ENCODE measurements at places on chromosomes 5 and 9.
A peak's percentile ranks its signal among the peaks of the same experiment; 100 is the strongest.

DNA sequence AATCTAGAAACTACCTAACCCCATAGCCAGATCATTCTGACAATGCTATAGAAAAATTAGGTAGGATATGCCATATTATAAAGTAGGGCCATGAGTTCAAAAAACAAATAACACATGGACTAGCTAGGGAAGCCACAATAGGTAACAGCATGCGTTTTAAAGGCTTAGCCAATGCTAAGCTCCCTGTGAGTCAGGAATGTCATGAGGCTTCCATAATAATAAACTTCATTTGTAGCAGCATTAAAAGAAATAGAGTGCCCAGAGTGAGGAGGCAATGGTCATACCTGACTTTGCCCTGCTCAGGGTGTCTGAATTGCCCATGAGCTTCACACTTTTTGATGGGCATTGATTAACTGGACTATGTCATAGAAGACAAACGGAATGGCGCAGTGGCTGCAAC is 15.8 kb downstream of the FOXE1 start:
- no peak for DNase-seq

DNA sequence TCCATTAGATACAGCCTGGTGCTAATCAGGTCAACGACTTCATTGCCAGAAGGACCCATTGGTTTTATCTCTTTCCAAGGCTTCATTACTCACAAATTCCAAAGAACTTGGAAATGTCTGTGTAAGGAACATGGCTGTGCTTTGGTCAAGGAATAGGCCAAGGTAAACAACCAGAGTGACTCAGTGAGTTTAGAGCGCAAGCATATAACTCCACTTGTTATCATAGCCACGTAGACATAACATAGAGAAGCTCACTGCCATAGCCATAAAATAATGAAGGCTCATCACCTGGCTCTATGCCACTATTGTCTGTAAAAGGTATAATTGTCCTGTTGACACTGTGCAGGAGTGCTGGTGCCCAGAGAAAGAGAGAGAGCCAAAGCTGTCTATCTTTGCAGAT is 139.3 kb upstream of the PLCXD3 start:
- no peak for DNase-seq

DNA sequence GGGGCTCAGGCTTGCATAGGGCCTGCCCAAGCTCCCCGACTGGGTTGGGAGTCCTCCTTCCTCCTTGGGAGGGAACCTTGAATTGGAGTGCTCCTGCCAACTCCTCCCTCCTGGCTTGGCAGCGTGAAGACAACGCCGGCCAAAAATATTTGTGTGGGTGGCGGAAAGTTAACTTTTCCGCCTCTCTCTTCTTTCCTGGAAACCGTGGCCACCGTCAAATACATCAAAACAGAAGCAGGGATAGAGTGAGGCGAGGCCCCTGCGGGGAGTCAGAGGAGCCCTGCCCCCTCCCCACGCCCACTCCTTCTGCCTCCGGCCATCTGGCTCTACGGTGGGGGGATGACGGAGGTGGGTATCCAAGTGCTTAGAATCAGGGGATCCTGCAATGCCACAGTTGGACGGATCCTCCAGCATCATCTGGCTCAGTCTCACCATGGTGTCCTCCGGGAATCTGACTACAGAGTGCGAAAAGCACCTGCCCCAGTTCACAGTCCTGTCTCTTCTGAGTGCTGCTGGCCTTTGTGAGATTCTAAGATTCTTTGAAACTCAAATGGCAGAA is 25.2 kb upstream of the SYNPO start:
- peak; percentile 84 for DNase-seq

DNA sequence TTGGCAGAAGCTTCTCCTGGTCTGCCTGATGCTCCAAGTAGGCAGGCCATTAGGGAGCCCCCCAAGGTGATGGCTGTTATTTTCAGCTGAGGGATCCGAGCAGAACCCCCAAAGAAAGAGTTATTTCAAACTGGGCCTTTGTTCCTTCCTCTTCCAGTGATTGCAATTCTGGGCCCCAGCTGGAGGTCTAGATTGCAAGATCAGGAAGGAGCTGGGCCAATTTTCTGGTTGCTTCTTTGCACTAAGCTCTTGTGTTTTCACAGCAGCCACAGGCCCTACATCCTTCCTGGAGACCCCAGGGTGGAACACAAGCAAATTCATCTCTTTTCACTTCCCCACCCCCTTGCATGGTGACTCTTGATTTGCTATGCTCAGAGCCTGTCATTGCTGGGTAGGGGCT is 215.0 kb downstream of the SEMA6A start:
- DNase-seq: no peak

GRCh38 chr9:112896131-112896530 is 5.5 kb upstream of the SLC46A2 start:
- DNase-seq: no peak

- no peak for DNase-seq
Observed at GRCh38 chr9:75826314-75826713, 64.2 kb upstream of the PCSK5 start.

GRCh38 chr5:10469253-10470050 is 27.8 kb downstream of the ROPN1L start:
- no peak for DNase-seq

All from right forelimb (tissue), 1 donor.